ENCODE measurements at places on chromosomes 5 and 9. TPM values are rescaled to one million over a fixed set of nuclear protein-coding genes. Genes with fewer than 3 reads are reported as not detected.

DNA sequence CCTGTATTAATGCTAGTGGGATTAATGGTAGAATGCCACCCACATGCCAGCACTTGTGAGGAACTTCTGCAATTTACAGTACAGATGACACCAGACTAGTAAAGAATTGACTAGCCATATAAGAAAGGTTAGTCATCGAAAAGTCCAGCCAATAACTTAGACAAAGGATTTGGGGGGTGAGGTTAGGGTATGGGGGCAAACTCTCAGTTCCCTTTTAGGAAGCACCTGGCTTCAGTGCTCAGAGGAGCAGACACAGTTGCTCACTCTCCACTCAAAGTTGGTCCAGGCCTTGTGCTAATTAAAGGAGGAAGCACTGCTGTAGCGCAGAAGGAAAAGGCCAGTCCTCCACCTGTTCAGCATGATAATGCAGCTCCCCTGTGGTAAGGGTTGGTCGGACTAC lies 25.2 kb downstream of the TGFBR1 start:
- peak; percentile 51 for DNase-seq

DNA sequence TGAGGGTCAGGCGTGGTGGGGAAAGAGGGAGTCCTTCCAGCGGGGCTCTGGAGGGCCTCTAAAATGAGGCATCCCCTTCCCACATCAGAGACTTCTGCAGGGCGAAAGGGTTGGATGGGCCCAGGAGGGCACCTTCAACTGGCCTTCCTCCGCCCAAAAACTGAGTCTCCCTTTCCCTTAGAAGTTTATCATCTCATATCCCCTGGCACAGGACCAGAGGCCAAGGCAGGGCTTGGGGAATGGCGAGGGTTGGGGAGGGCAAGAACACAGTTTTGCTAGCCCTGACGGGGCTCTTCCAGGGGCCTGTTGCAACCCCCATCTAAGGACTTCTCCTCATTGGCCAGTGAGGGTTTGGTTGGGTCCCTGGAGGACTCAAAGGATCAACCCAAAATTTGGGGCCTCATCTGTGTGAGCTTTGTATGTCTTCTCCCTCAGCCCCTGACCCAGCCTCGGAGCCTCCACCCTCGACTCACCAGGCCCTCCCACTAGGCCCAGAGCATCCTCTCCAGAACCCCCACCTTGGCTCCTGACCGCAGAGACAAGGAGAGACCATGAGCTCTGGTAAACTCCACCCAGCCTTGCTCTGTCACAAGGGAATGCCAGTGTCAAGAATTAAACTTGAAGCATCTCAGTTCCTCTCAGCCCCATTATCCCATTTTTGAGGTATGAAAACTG lies 24.1 kb downstream of the AQP7 start:
- no peak for DNase-seq

MAMDC4 gene
- 5.6 TPM for polyA plus RNA-seq

LIFR gene
- polyA plus RNA-seq: not detected

ENTREP1 gene
- polyA plus RNA-seq: not detected

GRCh38 chr9:73548201-73548600 lies 396.5 kb downstream of the ANXA1 start:
- no peak for DNase-seq

SGCD gene
- polyA plus RNA-seq: not detected

TMEM215 gene
- polyA plus RNA-seq: not detected

EIF4E1B gene
- polyA plus RNA-seq: not detected

OGN gene
- polyA plus RNA-seq: not detected

- no peak for DNase-seq
Observed at GRCh38 chr5:168372356-168372946, 81.0 kb downstream of the WWC1 start.

WHRN gene
- 0.13 TPM for polyA plus RNA-seq

- DNase-seq: no peak
Observed at GRCh38 chr9:99778308-99778707, 43.4 kb upstream of the NR4A3 start.

DNA sequence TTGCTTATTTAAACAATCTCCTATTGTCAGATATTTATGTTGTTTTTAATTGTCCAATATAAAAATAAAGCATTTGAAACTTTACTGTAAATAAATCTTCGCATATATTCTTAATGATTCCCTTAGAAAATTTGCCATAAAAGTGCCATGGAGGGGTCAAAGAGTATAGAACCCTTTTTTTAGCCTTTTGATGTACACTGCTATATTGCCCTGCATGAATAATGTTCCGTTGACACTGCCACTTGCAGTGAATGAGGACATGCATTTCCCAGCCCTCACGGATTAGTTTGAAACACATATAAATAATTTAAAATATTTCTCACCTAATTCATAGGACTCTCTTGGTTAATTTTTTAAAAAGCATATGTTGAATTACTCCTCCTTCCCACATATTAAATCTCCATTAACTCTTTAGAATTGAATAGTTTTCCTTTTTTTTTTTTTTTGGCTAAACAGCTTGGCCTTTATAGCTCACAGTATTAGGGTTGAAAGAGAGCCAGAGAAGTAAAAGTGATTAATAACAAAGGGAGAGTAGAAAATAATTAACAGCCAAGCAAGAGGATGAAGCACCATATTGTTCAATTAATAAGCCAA lies 129.8 kb upstream of the SGCD start:
- DNase-seq: no peak

PPIC gene
- polyA plus RNA-seq: not detected

GRCh38 chr5:113166261-113166660 lies 189.7 kb downstream of the DCP2 start:
- DNase-seq: no peak

SYNPO gene
- polyA plus RNA-seq: not detected

DNA sequence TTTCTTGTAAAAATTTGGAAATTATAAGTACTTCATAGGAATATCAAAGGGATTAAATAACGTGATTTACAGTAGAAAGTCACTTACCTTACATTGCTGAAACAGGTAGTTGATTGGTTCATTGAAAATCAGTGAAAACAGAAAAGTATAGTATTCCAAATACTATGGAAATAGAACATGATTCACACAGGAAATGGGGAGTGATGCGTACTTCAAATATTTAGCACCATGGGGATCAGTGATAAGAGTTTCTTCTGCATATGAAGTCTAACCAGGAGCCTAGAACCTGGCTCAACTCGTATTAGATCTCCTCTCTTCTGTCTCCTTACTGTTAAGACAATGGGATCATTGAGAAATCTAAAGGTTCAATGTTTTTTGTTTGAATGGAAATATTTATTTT lies 133.3 kb downstream of the FAM174A start:
- DNase-seq: no peak

- no peak for DNase-seq
Observed at GRCh38 chr9:80156756-80157472, 585.1 kb downstream of the TLE4 start.
